NCI-H1417 (cell line): ENCODE measurements at places on chromosomes 3 and 15.

GRCh38 chr15:83927704-83928391 lies 273.9 kb downstream of the ADAMTSL3 start:
- no peak for DNase-seq

- DNase-seq = peak; percentile 41
Observed at GRCh38 chr3:41202834-41203345, 3.6 kb downstream of the CTNNB1 start.

GRCh38 chr15:69758810-69759790 lies 306.5 kb downstream of the RPLP1 start:
- no peak for DNase-seq

DNA sequence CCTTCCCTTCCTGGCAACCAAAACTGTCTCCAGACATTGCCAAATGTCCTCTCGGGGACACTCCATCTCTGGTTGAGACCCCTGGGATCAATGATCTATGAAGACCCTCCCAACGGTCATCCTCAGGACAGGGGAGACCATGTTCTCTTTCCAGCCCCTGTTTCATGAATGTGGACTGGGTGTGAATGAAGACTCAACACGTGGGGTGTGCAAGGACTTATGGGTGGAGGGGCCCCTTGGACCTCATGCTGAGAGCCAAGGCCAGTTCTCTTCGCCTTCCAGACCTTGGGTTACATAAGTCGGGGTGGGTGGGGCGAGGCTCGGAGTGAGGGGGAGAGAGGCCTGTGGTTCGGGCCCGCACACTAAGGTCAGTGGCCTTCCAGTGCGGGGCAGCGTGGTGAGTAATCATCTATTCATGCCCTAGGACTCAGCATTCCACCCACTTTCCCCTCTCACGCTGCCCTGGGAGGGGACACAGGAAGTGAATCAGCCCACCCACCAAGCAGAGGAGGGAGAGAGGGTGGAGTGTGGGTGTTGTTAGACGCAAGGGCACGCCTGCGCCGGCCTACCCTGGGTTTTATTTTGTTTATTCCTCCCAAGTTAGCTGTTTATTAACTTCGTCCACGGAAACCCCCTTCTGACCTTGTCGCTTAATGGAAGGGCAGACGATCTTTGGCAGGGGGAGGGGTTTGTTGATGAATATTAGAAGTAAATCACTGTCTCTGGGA lies 6.7 kb downstream of the PAQR5 start:
- DNase-seq = no peak

- DNase-seq = no peak
Observed at GRCh38 chr15:77067691-77068367, 3.1 kb downstream of the TSPAN3 start.

DNA sequence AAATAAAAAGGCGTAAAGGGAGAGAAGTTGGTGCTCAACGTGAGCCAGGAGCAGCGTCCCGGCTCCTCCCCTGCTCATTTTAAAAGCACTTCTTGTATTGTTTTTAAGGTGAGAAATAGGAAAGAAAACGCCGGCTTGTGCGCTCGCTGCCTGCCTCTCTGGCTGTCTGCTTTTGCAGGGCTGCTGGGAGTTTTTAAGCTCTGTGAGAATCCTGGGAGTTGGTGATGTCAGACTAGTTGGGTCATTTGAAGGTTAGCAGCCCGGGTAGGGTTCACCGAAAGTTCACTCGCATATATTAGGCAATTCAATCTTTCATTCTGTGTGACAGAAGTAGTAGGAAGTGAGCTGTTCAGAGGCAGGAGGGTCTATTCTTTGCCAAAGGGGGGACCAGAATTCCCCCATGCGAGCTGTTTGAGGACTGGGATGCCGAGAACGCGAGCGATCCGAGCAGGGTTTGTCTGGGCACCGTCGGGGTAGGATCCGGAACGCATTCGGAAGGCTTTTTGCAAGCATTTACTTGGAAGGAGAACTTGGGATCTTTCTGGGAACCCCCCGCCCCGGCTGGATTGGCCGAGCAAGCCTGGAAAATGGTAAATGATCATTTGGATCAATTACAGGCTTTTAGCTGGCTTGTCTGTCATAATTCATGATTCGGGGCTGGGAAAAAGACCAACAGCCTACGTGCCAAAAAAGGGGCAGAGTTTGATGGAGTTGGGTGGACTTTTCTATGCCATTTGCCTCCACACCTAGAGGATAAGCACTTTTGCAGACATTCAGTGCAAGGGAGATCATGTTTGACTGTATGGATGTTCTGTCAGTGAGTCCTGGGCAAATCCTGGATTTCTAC lies at the start of gene RARB:
TSS of gene RARB (plus strand) at position 322 of the 847 bp plus-strand sequence. CDS start at position 791, 469 bp downstream.
- no peak for DNase-seq

GRCh38 chr15:91264651-91265351 lies 164.7 kb downstream of the SV2B start:
- DNase-seq = no peak

- no peak for DNase-seq
Observed at GRCh38 chr3:170372190-170372879, 14.8 kb downstream of the SKIL start.

- DNase-seq = no peak
Observed at GRCh38 chr15:45133561-45133920, 3.7 kb downstream of the DUOX1 start.

- DNase-seq = no peak
Observed at GRCh38 chr3:58369876-58370275, 37.2 kb downstream of the PXK start.

DNA sequence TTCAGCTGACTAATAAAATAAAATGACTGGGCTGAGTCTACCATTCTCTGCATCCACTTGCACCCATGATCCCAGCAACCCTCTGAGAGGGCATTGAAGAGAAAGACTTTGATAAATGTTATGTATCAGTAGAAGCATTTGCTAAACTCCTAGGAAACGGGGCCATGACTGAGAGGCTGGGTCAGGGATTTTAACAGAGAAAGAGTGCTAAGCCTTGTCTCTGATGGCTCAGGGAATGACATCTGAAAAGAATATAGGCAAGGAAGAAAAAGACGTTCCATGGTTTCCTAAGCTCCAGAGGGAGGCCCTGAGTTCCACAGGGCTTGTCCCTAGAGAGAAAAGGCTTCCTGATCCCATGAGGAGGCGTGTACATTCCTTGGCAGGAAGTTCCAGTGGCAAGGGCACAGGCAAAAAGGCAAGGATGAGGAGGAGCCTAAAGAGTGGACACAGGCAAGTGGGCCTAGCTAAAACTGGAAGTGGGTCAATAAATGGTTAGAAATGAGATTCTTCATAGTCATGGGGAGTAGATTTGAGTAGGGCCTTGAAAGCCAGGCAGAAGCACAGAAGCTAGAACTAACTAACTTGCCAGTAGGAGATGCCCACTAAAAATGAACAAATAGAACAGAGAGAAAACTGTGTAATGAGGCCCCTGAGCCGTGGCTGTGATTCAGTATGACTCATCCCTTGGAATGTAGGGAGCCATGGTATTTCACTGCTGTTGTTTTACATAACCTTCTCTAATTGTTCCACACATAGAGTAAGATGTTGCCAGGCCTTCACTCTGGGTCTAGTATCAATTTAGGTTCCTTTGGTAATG lies 44.9 kb upstream of the MANF start:
- no peak for DNase-seq

- no peak for DNase-seq
Observed at GRCh38 chr3:178381971-178382448, 154.2 kb upstream of the KCNMB2 start.

- DNase-seq = no peak
Observed at GRCh38 chr3:48157202-48157840, 30.9 kb downstream of the CDC25A start.

GRCh38 chr3:55519019-55519418 lies 31.9 kb upstream of the WNT5A start:
- no peak for DNase-seq

DNA sequence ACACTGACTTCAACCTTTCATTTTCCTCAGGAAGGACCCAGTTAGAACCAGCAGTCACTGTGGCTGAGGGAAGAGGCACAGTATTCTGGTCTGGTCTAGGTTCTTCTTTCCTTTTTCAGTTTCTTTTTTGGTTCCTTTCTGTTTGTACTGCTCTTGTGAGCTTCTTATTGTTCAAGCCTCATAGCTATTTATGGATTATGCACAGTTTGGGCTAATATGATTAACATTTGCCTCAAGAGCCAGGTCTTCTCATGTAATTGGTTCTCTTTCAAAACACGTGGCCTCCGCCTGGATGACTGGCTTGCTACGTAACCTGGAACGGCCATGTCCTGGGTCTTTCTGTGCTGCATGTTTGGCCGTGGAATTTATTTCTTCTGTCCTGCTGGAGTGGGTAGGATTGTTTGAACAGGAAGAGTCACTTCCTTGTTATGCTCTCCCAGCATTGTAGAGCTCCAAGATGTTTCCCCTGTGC lies 43.3 kb downstream of the RBMS3 start:
- DNase-seq = no peak

DNA sequence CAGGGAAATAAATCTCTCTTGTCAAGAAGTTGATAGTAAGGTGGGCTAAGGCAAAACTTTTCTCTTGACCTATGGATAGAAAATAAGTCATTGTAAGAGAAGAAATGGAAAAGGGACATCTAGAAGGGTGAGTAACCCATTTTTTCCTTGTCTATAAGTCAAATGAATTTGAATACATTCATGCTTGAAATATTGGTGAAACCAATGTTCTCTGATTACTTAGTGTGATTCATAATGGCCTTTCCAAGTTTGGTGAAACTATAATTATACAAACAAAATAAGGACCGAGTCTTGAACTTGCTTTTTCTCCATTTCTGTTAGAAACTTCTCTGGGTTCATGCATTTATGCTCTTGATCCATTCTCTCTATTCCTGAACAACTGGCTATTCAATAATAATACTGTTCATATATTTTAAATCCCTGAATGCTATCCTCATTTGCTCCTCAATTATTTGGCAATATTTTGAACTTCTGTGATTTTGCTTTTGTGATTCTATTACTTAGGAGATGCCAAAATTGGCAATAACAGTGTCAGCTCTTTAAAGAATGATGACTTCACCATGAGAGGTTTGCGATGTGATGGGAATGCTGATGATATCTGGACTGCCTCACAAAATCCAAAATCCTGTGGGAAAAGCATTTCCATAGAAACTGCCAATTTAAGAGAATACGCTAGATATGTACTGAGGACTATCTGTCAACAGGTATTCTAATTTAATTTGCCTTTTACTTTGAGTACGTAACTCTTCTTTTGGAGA lies 12.3 kb downstream of the P2RY12 start:
- DNase-seq = no peak

- DNase-seq = no peak
Observed at GRCh38 chr3:45597581-45597980, 3.0 kb downstream of the LIMD1 start.

GRCh38 chr15:43911235-43911781 lies 84.5 kb downstream of the WDR76 start:
- no peak for DNase-seq

GRCh38 chr3:118938183-118938961 lies 96.3 kb downstream of the IGSF11 start:
- DNase-seq = no peak

- no peak for DNase-seq
Observed at GRCh38 chr15:98893401-98893800, 114.2 kb downstream of the PGPEP1L start.

DNA sequence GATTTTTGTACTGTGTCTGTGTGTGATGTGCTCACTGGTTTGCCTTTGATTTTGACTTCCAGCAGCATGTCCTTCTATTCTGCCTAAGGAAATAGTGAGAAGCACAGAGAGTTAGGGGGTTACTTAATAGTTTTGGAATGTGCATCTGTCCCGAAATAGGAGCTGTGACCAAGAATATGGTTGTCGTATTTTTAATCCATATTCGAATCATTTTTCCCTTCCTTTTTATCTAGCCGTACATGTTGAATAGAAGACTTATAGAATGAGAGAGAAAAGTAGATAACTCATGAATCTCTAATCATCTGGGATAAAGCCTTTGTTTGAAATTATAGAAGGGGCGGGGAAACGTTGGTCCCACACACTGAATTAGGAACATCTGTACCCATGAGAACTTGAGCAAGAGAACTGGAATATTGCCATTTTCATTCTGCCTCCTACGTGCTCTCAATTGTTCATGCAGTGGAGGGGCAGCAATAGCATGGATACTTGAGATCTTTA lies 23.6 kb downstream of the CRTC3 start:
- no peak for DNase-seq

GRCh38 chr15:93288728-93289294 lies 199.8 kb upstream of the RGMA start:
- DNase-seq = no peak

- DNase-seq = no peak
Observed at GRCh38 chr15:99430881-99431401, 134.8 kb upstream of the MEF2A start.

DNA sequence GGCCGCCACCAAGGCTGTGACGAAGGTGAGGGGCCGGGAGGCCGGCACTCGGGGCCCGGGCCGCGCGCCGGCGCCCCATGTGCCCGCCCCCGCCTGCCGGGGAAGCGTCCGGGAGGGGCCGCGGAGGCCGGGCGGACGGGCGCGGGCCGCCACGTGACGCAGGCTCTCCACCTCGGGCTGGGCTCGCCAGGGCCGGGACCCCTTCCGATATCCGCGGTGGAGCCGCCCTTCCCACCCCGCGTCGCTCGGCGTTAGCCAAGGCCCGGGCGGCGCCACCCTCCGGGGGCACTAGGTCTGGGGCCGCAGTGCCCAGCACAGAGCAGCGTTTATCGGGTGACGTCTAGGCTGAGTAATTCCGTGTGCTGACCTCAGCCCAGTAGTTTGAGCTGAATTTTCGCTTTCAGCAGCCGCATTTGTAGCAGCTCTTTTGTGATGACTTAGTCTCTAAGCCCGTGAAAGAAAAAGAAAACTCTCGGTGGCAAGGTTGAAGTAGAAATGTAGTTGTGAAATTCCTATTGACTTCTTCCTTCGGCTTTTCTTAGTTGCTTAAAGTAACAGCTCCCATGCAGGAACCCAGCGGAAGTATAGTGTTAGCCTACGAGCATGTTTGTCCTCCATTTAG lies 885 bp downstream of the CDV3 start:
- no peak for DNase-seq

DNA sequence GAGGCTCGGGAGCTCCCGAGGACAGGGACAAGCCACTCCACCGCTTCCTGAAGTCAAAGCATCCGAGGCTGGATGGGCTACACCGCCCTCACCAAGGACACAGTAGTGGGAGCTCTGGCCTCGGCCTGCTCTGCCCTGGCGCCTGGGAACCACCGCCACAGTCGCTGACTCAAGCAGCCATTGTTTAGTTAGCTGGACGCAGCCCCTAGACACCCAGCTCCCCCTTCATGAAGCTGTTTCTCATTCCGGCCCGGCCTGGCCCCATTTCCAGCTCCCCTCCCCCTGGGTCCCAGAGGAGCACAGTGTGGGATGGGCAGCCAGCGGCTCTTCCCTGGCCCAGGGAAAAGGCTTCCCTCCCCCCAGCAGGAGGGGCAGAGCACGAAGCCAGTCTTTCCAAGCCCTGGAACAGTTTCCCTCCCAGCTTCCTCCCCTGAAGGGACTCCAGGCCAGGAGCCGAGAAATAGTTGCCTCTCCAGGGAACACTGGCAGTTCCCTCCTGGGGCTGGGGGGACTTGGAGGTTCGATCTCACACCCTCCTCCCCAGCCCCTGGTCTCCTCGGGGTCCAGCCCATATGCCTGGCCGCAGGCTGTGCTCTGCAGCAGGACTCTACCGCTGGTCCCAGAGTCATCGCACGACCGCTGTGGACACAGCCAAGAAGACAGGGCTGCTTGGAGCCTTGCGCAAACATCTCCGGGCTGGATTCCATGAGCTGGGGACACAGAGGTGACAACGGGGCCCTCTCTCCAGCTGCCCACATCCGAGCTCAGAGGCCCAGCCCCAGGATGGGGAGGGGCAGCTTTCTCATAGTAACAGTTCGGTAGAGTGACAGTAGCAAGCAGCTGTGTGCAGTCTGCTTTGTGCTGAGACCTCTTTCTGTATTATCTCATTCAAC lies 10.0 kb downstream of the PLXND1 start:
- DNase-seq = no peak

- DNase-seq = no peak
Observed at GRCh38 chr3:126713199-126713598, 9.2 kb downstream of the CHCHD6 start.
